ENCODE measurements at places on chromosomes 6 and 20. TPM values are rescaled to one million over a fixed set of nuclear protein-coding genes. Genes with fewer than 3 reads are reported as not detected.

- H3K27me3 ChIP-seq: no peaks in the 10 kb centered on the region
- no peak overlapping the region for H3K4me3 ChIP-seq
- no peak overlapping the region for H3K27ac ChIP-seq
- no peaks in the 10 kb centered on the region for H3K36me3 ChIP-seq
Observed at GRCh38 chr20:50068041-50068651, 44.8 kb downstream of the UBE2V1 start.

DNA sequence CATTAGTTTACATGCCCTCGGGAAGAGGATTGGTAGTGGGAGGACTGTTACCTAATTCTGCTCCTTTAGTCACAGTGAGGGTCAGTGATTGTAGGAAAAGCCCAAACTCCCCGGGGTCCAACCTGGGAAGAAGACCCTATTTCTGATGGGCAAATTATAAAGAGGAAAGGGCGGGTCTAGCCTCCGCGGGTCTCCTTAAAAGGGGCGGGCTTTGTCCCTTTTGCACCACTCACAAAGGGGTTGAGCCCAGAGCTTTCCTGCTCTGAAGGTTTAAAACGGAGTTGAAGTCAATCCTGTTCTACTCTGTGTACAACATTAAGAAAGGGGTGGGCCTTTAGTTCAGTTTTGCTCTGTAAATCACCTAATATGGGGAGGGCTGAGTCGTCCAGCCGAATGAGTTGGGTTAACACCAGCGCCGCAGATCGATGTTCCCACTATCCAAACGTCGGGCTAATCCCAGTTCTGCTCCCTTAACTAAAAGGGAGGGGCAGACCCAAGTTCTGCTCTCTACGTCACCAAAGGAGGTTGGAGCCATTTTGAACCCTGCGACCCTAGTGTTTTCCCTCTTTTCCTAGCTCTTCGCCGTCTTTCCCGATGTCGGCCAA is 920 bp upstream of the RNF5 start:
- no peak for DNase-seq
- H3K27me3 ChIP-seq: no peaks in the 10 kb centered on the region
- H3K4me1 ChIP-seq: peaks cover 52% of the 10 kb centered on the region
- peaks cover 17% of the 10 kb centered on the region for H3K36me3 ChIP-seq

The FOXA2 gene
- total RNA-seq: not detected

- no peaks in the 10 kb centered on the region for H3K36me3 ChIP-seq
- peaks cover 16% of the 10 kb centered on the region for H3K27me3 ChIP-seq
- no peak overlapping the region for H3K4me3 ChIP-seq
Observed at GRCh38 chr6:131366223-131366622, 206.8 kb upstream of the ARG1 start.

GRCh38 chr6:92979281-92979680 is 440.1 kb downstream of the EPHA7 start:
- H3K4me3 ChIP-seq: no peak overlapping the region
- no peaks in the 10 kb centered on the region for H3K36me3 ChIP-seq

- no peaks in the 10 kb centered on the region for H3K4me1 ChIP-seq
- no peak overlapping the region for H3K27ac ChIP-seq
- no peak overlapping the region for H3K4me3 ChIP-seq
- no peak for DNase-seq
- H3K36me3 ChIP-seq: no peaks in the 10 kb centered on the region
- no peaks in the 10 kb centered on the region for H3K27me3 ChIP-seq
Observed at GRCh38 chr20:825710-826421, 7.6 kb upstream of the FAM110A start.

GRCh38 chr6:23870496-23870895 is 255.5 kb upstream of the NRSN1 start:
- no peak overlapping the region for H3K4me3 ChIP-seq
- H3K27ac ChIP-seq: no peak overlapping the region
- no peaks in the 10 kb centered on the region for H3K27me3 ChIP-seq
- H3K36me3 ChIP-seq: no peaks in the 10 kb centered on the region
- no peak for DNase-seq

The SPATA25 gene
- total RNA-seq: 2.9 TPM

- peaks cover 61% of the 10 kb centered on the region for H3K4me1 ChIP-seq
- H3K27ac ChIP-seq: peak overlapping the region; percentile 98
- H3K36me3 ChIP-seq: peaks cover 4% of the 10 kb centered on the region
- H3K4me3 ChIP-seq: peak overlapping the region; percentile 88
Observed at GRCh38 chr20:17568045-17568788, 1.7 kb upstream of the DSTN start.

- no peaks in the 10 kb centered on the region for H3K27me3 ChIP-seq
- H3K4me1 ChIP-seq: peaks cover 46% of the 10 kb centered on the region
- no peak for DNase-seq
- H3K36me3 ChIP-seq: no peaks in the 10 kb centered on the region
Observed at GRCh38 chr6:77466055-77466450, 2.8 kb upstream of the HTR1B start.

The TTK gene
- total RNA-seq: 4.5 TPM

GRCh38 chr6:137039010-137039409 is 5.8 kb downstream of the IL20RA start:
- no peaks in the 10 kb centered on the region for H3K36me3 ChIP-seq
- DNase-seq: no peak
- peaks cover 70% of the 10 kb centered on the region for H3K27me3 ChIP-seq
- H3K4me3 ChIP-seq: no peak overlapping the region
- peaks cover 3% of the 10 kb centered on the region for H3K4me1 ChIP-seq
- no peak overlapping the region for H3K27ac ChIP-seq

- no peaks in the 10 kb centered on the region for H3K27me3 ChIP-seq
- no peaks in the 10 kb centered on the region for H3K36me3 ChIP-seq
- no peaks in the 10 kb centered on the region for H3K4me1 ChIP-seq
- H3K4me3 ChIP-seq: no peak overlapping the region
Observed at GRCh38 chr20:60136645-60137401, 178.6 kb downstream of the CDH26 start.

- H3K4me3 ChIP-seq: no peak within 1 kb of the TSS
- no peaks in the 10 kb centered on the region for H3K36me3 ChIP-seq
- H3K27me3 ChIP-seq: no peaks in the 10 kb centered on the region
- no peak for DNase-seq
Observed at GRCh38 chr6:4078691-4079471, at the start of gene FAM217A. TSS of gene FAM217A (minus strand) at chr6:4079137. CDS start at chr6:4077414, 1,723 bp downstream.

The MRAP2 gene
- total RNA-seq: 9.2 TPM

DNA sequence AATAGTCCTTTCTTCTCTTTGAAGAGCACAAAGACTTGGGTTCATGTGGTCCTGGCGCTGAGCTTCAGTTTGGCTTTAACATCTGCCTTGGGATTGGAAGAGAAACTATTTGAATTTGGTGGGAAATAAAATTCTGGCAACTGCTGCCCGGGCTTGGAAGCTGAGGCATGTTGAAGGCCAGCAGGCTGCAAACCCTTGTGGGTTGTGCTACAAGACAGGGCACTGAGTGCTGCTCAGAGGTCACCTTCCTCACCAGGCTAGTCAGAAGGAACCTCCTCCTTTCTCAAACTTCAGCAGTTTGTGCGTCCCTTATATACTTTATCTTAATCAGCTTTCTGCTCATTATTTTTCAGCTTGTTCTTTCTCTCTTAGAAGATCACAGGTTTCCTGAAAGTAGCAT is 238.4 kb upstream of the TBX18 start:
- H3K27ac ChIP-seq: no peak overlapping the region
- DNase-seq: no peak
- peaks cover 16% of the 10 kb centered on the region for H3K27me3 ChIP-seq
- no peaks in the 10 kb centered on the region for H3K4me1 ChIP-seq
- no peaks in the 10 kb centered on the region for H3K36me3 ChIP-seq

DNA sequence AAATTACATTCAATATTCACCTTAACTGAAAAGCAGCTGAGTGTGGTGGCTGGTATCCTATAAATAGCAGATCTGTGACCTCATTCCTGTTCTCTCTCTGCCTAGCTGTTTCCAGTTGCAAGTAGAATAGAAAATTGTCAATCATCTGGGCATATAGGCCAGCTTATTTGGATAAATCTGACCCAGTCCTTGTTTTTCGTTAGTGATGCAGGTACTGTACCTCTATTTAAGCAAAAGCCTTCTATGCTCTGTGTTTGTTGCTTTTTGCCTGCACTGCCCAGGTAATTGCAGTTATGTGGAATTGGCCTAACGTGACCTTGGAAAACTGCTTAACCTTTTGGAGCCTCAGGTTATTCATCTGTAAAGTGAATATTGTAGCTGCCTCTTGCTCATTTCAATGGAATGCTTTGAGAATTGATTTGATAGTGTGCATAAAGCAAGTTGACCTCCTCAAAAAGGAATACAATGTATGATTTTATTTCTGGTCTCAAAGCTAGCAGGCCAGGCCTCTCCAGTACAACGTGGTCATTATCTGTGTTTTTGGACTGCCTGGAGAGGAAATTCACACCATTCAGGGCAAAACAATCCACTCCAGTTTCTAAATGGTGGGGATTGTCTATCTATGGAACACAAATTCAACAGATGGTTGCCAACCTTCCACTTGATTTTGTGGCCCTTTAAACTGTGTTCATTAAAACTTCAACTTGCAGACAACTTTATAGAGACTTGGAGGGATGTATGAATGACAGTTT is 508.7 kb upstream of the CITED2 start:
- no peak overlapping the region for H3K4me3 ChIP-seq
- no peaks in the 10 kb centered on the region for H3K27me3 ChIP-seq
- no peaks in the 10 kb centered on the region for H3K36me3 ChIP-seq
- H3K27ac ChIP-seq: peak overlapping the region; percentile 81
- DNase-seq: no peak

DNA sequence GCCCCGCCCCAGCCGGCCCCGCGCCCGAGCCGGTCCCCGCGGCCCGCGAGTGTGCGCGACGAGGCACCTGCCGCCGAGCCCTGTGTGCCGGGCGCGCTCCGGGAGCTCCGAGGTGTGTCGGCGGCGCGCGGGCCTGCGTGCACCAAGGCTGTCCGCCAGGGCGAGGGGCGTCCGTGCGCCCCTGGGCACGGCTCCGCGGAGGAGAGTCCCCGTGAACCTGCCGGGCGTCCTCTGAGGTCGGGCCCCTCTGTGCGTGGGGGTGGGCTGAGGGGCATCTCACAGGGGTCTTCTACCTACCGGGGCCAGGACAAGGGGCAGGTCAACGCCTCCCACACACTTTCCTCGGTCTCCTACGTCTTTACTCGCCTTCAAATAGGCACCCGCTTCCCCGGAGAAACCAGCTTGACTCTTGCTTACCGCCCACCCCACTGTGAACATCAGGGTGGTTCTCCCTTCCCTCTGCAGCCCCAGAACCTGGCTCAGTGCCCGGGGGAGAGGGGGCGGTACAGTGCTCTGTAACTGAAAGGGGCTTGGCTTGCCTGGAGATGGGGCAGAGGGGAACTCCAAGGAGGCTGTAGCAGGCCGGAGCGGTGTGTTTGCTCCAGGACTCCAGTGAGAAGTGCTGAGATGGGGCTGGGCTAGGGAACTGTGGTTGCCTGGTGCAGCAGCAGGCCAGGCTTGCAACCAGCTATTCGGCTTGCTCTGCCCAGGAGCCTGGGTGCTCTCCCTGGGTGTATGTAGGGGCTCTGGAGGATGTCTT is at the start of gene SAMD10:
Gene SAMD10, minus strand, starts transcription at position 86 of the 760 bp plus-strand sequence. CDS start 175 bp downstream, outside the sequence.
- no peaks in the 10 kb centered on the region for H3K27me3 ChIP-seq
- DNase-seq: no peak
- H3K36me3 ChIP-seq: peaks cover 15% of the 10 kb centered on the region

The ATP6V1G2 gene
- total RNA-seq: 8.8 TPM

DNA sequence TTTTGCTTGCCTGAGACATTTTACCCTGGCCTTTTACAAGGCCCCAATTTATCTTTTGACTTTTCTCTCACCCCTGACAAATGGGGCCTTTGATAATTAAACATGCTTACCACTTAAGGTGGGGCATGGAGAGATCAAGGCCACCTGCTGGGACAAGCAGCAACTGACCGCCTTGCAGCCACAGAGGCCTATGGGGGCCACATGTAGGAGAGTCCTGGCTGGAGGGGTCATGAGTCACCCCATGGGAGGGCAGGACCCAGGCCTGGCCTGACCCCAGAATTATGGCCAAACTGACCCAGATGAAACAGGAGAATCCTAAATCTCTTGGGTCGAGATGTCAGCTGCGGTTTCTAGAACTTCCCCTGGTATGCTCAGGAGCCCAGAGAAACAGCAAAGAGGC is 8.5 kb upstream of the OCSTAMP start:
- no peaks in the 10 kb centered on the region for H3K27me3 ChIP-seq
- no peak overlapping the region for H3K27ac ChIP-seq
- no peaks in the 10 kb centered on the region for H3K36me3 ChIP-seq
- peaks cover 12% of the 10 kb centered on the region for H3K4me1 ChIP-seq
- DNase-seq: no peak

DNA sequence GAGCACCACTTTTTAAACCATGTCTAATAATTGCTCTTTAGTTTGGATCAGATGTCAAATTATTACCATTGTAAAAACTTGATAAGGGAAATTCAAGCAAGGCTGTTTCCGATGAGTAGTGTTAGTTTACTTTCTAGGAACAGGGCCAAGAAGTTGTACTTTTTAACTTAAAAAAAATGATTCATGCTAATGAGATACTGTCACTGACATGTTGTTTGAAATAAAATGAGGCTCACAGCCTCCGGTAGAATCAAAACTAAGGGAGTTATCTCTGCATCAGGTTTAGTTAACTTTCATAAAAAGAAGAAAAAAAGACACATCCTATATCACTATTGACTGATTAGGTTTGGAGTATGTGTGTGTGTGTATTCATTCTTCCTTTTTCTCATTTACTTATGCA is 55.2 kb upstream of the SUPT3H start:
- H3K4me3 ChIP-seq: no peak overlapping the region
- DNase-seq: no peak
- H3K36me3 ChIP-seq: peaks cover 33% of the 10 kb centered on the region
- peak overlapping the region; percentile 29 for H3K27ac ChIP-seq
- H3K27me3 ChIP-seq: no peaks in the 10 kb centered on the region

GRCh38 chr6:53258076-53258773 is 90.5 kb downstream of the ELOVL5 start:
- no peak overlapping the region for H3K4me3 ChIP-seq
- no peak for DNase-seq
- H3K27me3 ChIP-seq: no peaks in the 10 kb centered on the region
- no peak overlapping the region for H3K27ac ChIP-seq
- no peaks in the 10 kb centered on the region for H3K4me1 ChIP-seq
- H3K36me3 ChIP-seq: peaks cover 33% of the 10 kb centered on the region

The FRK gene
- total RNA-seq: 0.05 TPM

GRCh38 chr20:52818491-52818890 is 153.7 kb upstream of the TSHZ2 start:
- no peak for DNase-seq
- H3K4me1 ChIP-seq: no peaks in the 10 kb centered on the region
- no peaks in the 10 kb centered on the region for H3K27me3 ChIP-seq
- no peak overlapping the region for H3K4me3 ChIP-seq

GRCh38 chr20:31689141-31689540 is 33.5 kb downstream of the BCL2L1 start:
- H3K36me3 ChIP-seq: peaks cover 27% of the 10 kb centered on the region
- no peaks in the 10 kb centered on the region for H3K27me3 ChIP-seq
- no peak overlapping the region for H3K4me3 ChIP-seq
- peaks cover 28% of the 10 kb centered on the region for H3K4me1 ChIP-seq
- peak overlapping the region; percentile 64 for H3K27ac ChIP-seq

The FAM209B gene
- 0.55 TPM for total RNA-seq

The ABHD16B gene
- not detected for total RNA-seq
